Memory B cell (primary cell): ENCODE measurements at places on chromosomes 6 and 20.

DNA sequence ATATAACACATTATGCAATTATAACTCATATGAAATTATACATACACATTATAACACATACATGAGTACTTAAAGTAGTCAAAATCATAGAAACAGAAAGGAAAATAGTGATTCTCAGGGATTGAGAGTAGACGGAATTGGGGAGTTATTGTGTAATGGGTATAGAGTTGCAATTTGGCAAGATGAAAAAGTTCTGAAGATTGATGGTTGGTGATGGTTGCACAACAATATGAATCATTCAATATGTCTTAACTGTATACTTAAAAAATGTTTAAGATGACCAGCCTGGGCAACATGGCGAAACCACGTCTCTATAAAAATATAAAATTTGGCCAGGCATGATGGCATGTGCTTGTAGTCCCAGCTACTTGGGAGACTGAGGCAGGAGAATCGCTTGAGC, 372.7 kb downstream of the CDKAL1 start:
- DNase-seq: no peak

DNA sequence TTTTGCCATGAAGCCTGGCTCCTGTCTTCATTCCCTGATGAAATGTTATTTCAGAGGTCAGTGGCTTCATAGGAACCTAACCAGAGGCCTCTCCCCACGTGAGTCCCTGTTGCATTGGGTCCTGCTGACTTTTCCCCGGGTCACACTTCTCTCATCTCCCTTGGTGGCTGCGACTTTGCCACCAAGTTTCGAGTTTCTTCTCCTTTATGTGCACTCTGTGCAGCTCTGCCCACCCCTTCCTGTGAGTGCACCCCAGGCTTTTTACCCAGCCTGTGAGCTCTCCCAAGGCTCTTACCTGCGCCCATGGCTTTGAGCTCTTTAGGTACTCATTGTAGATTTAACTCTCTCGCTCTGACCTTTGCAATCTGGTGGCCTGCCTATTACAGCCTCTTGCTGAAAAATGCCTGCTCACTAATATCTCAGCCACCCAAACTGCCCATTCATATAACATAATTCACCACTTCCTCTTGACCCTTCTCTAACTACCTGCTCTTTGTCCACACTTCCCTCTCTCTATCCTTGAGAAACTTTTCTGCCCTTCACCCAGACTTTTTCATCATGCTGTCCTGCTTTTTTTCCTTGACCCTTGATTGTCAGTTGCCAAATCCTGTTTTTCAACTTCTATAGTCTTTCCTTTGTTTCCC, 105.9 kb downstream of the SASH1 start:
- DNase-seq: no peak

DNA sequence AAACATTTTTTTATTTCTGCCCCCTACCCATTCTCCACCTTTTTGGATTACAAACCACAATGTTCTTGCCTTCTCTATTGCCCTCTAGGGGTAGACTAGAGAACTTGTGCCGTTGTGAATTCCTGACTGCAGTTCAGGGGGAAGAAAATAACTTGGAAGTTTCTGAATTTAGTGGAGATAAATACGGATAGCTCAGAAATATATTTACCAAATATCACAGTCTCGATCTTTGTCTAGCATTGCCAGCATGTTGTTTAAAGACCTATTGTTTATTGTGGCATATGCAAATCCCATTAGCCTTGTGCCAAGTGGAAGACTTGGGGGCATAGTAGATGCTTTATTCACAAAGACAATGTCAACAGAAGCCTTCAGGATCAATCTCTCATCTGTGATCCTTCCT, 154.1 kb upstream of the MMS22L start:
- DNase-seq: no peak

GRCh38 chr6:149168968-149169367, 148.5 kb upstream of the TAB2 start:
- DNase-seq: no peak

- no peak for DNase-seq
Observed at GRCh38 chr6:138609801-138610430, 110.6 kb upstream of the NHSL1 start.

GRCh38 chr6:158231551-158232315, 63.6 kb downstream of the GTF2H5 start:
- DNase-seq: peak; percentile 64

DNA sequence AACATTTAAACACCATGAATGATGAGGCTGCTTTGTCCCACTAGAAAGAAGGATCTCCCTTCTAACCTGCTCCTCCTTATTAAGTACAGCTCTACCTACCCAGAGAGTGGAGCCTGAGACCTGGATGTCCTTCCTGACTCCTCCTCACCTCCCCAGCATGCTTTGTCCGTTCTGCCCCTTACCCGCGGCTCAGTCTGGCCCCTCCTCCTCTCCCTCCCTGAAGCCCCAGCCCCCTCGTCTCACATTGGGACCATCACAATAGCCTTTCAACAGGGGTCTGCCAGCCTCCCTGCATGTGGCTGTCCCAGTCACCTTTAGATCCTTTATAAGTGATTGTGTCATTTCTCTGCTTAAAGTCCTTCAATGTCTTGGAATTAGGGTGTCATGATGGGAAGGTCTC, 72.5 kb downstream of the DZANK1 start:
- DNase-seq: no peak

- no peak for DNase-seq
Observed at GRCh38 chr6:44039191-44039719, 88.0 kb downstream of the MRPL14 start.

DNA sequence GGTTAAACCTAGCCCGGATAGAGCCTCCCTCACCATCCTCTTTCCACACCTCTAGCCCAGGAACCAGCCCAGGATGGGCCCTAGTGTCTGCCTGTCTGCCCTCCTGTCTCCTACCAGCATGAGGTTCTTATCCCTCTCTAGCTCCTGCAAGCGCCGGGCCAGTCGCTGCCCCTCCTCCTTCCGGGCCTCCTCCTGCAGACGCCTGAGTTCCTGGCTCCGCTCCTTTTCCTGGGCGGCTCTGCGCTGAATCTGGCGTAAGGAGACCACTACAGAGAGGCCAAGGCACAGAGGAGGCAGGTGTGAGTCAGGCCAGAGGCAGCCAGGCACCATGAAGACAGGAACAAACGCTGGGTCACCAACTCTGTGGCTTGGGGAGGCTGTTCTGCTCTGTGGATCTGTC, 4.3 kb upstream of the PSORS1C2 start:
- DNase-seq: no peak

DNA sequence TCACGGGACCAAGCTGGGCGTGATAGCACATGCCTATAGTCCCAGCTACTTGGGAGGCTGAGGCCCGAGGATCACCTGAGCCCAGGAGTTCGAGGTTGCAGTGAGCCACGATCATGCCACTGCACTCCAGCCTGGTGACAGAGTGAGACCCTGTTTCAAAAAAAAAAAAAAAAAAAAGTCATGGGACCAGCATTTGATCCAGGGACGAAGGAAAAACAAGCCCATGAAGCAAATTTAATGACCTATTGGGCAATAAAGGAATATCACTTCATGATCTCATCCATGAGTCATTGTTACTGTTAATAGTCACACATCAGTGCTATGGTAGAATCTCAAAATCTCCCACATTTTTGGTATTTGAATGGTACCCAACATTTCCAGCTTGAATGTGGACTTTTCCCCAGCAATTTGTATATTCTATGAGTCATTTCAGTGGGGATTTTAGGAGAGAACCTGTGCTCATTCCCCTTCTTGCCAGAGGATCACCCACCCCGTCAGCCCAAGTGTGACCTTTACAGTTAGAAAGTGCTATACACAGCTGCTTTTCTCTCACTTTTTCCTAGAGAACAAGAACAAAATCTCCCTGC, 8.5 kb upstream of the SOD2 start:
- DNase-seq: no peak

DNA sequence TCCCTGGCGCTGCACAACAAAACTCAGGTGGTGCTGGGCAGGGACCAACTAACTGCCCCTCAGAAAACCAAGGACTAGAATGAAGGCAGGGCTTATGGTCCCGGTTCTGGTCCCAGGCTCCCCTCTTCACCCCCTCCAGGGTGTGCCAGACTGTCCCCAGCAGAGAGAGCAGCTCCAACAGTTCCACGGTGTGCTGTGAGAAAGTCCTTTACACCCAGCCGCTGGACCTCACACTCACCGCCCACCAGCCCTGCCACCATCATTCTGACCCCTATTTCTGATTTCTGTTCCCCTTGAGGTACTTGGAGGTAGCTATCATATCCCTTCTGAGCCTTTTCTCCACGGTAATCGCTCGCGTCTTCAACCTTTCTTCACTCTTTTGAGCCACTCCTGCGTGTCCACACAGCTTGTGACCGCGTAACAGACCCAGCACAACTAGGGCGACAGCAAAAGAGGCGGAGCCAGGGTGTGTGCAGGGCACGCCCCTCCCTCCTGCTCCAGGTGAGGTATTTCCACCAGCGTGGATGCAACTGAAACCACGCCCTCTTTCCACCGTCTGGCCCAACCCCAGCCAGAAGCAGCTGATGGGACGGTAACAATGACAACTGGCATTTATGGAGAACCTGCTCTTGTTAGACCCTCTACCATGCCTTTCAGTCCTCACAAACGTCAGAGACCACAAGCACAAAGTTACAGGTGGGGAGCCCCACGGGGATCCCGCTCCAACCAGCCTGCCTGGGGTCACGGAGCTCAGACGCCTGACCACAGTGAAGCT, 2.3 kb downstream of the PXDC1 start:
- DNase-seq: no peak

- DNase-seq: no peak
Observed at GRCh38 chr20:50153153-50153499, 397 bp downstream of the PEDS1 start.

DNA sequence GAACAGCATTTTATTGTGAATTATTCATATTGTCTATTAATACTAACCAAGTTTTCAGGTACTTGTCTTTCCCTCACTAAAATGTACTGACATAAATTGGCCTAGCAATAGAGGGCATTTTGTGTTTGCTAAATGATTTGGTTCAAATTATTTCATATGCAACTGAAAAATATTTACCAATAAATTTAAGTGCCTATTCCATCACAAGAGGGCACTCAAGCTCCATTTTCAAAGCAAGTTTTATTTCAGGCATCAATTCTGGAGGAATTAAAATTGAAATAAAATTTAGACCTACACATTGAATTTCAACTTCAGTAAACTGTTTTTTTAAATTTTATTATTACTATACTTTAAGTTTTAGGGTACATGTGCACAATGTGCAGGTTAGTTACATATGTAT, 114.3 kb upstream of the SYNCRIP start:
- DNase-seq: no peak

DNA sequence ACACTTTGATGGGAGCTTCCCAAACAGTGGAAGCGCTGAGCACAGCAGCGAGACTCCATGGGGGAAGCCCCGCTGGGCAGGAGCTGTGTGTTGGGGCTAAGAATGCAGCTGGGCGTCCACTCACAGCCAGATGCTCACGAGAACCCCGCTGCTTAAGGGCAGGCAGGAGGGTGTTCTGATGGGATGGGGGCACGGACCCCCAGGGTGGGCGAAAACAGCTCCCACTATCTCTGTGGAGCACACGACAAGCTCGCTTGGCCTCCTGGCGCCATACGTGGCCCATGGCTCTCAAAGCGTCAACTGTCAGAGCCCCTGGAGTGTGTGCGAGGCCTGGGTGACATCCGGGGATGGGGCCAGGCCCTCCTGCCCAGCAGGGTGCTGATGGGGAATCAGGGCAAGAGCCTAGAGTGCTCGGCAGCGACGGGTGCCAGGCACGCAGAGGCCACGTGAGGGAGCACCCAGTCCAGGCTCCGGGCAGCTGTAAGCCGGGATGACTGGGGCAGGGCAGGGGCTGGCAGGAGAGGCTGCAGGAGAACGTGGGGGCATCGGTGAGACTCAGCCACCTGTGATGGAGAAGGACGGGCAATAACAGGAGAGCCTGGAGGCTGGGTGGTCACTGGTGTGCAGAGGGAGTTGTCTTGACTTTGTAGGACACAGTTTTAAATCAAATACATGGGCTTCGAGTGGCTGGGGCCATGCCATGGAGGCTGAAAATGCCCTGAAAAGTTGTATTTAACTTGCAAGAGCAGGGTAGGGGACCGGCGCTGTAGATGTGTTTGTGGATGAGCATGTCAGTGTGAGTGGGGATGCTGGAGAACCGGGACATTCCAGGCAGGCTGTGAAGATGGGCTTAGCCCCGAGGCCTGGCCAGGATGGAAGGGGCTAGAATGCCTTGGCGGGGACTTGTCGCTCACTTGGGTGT, 27.3 kb downstream of the PYGB start:
- DNase-seq: no peak

GRCh38 chr6:5246141-5247097, 14.3 kb downstream of the LYRM4 start:
- DNase-seq: no peak

DNA sequence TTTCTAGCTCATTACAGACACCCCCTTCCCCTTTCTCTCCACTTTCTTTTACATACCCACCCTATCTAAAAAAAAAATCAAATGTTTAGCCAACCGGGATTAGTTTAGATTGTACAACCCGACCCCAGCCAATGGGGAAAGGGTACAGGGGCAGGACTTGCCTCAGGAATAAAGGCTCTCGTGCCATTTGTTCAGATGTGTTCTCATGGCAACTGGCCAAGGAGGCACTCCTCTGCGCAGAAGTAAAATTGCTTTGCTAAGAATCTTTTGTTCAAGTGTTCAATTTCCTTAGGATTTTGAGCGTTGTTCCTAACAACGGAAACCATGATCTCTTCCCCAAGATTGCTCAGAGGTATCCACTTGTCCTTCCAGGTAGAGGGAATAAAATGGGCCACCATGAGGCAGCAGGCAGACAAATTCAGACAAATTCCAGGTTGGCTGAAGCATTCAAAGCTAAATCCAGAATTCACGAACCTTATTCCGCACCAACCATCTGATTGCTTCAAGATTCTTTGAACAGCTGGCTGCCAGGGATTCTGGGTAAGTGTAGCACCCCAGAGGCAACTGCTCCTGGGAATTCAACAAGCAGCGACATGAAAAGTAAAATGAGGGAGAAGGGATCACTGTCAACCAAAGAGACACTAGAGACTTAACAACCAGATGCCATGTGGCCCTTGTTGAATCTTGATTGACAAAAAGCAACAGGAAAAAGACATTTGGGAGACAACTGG, 431.8 kb downstream of the PREX1 start:
- DNase-seq: no peak

DNA sequence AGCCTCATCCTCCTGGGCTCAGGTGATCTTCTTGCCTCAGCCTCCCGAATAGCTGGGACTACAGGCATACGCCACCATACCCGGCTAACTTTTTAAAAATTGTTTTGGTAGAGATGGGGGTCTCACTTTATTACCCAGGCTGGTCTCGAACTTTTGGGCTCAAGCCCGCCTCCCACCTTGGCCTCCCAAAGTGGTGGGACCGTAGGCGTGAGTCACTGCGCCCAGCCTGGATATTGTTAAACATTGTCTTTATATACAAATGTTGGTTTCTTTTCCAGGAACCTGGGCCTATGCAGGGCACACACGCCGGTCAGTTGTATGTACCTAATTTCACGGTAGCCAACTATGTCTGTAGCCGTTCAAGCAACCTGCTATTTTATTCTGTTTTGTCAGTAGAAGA, 60.1 kb downstream of the SYNJ2 start:
- no peak for DNase-seq

- DNase-seq: no peak
Observed at GRCh38 chr20:20255099-20255498, 112.8 kb upstream of the INSM1 start.
